Amygdala (tissue), 56 donors: ENCODE measurements at places on chromosomes 5 and 9.

- no peak for DNase-seq
These were observed 14.7 kb downstream of the NDUFS6 start for GRCh38 chr5:1815881-1816292.

DNA sequence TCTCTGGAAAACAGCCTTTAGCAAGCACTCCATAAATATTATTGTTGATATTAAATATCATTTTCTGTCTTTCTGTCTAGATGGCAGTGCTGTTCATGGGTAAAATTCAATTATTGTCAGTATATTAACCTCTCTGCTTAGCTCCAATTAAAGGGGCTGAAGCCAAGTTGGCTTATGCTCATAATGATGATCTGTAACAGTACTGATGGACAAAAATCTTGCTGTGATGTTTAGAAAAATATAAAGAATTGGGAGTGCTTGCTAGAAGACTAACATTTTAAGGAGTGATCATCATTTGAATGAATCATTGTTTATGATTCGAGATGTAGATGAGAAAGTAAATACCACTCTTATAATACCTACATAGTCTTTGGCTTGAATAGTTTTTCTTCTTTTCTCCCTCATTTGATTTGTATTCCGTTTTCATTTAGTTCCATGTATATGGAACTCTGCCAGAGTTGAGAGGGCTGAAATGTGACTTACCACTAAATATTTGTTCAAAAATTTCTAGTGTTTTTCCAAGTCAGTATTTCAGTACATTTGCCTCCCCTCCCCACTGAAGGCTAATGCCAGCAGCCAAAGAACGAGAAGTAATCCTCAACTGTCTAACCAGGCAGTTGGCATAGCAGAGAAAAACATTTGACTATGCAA lies 538.3 kb downstream of the CSNK1G3 start:
- no peak for DNase-seq

DNA sequence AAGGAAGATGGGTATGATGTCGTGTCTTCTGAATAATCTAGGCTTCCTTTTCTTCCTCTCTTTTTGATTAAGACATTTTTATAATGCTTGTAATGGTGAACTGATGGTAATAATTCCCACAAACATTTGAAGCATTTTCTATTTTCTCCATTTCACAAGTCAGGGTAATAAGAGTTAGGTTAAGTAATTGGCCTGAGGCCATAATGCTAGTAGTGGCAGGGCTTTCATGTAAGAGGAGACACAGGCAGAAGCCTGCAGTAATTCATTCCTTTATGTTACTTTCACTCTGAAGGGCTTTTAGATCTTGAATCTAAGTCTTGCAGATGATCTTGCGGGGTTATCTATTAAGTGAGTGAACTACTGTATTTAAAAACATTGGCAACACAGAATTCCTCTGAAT lies 374.9 kb downstream of the MAT2B start:
- DNase-seq: no peak

DNA sequence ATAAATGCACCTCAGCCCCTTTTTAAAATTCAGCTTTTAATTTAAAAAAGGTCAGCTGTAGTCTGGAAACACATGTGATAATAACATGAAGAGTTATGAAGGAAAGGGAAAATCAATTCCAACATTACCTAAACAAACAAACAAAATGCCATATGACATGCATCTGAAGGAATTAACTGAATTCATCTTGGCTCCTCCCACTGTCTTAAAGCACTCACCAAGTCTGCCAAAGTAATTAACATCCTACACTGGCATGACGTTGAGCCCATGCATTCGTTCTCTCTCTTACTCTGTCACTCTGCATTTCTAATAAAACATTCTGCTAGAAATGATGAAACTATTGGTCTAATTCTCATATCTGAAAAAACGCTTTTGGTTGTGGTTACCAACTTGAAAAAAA lies 37.7 kb downstream of the TSSK1B start:
- no peak for DNase-seq

DNA sequence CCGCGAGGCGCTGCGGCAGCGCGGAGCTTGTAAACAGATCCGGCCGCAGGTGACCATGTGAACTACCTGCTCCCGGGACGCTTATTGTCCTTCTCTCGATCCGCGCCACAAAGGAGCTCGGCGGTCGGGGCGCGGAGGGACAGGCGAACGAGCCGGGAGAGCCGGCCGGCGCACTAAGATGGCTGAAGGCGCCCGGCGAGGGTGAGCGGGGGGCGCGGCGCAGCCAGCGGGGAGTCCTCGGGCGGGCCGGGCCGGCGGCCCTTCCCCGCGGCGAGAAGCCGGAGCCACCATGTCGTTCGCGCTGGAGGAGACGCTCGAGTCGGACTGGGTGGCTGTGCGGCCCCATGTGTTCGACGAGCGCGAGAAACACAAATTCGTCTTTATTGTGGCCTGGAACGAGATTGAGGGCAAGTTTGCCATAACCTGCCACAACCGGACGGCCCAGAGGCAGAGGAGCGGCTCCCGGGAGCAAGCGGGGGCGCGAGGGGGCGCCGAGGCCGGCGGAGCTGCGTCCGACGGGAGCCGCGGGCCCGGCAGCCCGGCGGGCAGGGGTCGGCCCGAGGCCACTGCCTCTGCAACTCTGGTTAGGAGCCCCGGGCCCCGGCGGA lies 535 bp downstream of the JMY start:
- no peak for DNase-seq

GRCh38 chr5:78019744-78020143 lies 243.6 kb upstream of the TBCA start:
- DNase-seq: no peak

GRCh38 chr9:121266906-121267650 lies 884 bp upstream of the GSN start:
- DNase-seq: peak; percentile 39

DNA sequence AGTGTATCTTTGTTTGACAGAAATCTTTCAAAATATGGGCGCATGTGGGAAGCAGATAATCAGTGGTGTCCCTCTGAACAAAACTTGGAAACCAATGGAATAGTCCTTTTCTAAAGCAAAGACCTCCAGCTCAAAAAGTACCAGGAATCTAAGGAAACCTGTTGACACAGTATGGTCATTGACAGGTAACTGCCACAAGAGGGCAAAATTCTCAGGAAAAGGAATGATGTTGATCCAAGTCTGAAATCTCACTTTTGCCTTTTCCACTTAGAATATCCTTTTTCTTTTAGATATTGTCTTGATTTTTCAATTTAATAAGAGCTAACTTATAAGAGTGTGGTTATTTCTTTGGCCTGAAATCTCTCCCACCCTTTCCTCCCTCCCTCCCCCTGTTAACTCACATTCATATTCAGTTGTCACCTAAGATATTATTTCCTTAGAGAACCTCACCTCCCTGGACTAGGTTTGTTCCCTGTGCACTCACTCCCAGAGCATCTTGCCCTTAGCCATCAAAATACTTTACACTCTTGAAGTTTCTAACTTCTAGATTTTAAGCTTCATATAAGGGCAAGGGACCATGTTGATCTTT lies 59.0 kb upstream of the BARX1 start:
- DNase-seq: no peak

- no peak for DNase-seq
These were observed 149.0 kb downstream of the RANBP17 start for GRCh38 chr5:171010816-171011215.

GRCh38 chr5:107542428-107542827 lies 128.3 kb downstream of the EFNA5 start:
- DNase-seq: no peak

DNA sequence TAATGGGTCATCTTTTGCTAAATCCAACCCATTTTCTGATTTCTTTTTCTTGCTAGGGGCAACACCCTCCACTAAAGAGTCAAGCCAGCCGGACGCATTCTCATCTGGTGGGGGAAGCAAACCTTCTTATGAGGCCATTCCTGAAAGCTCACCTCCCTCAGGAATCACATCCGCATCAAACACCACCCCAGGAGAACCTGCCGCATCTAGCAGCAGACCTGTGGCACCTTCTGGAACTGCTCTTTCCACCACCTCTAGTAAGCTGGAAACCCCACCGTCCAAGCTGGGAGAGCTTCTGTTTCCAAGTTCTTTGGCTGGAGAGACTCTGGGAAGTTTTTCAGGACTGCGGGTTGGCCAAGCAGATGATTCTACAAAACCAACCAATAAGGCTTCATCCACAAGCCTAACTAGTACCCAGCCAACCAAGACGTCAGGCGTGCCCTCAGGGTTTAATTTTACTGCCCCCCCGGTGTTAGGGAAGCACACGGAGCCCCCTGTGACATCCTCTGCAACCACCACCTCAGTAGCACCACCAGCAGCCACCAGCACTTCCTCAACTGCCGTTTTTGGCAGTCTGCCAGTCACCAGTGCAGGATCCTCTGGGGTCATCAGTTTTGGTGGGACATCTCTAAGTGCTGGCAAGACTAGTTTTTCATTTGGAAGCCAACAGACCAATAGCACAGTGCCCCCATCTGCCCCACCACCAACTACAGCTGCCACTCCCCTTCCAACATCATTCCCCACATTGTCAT lies 72.0 kb downstream of the NUP214 start:
- no peak for DNase-seq

GRCh38 chr5:174520420-174521396 lies 203.7 kb upstream of the MSX2 start:
- DNase-seq: no peak

GRCh38 chr5:34858790-34859189 lies 19.8 kb downstream of the TTC23L start:
- no peak for DNase-seq

GRCh38 chr5:7625740-7626139 lies 225.2 kb downstream of the CFAP90 start:
- DNase-seq: no peak

DNA sequence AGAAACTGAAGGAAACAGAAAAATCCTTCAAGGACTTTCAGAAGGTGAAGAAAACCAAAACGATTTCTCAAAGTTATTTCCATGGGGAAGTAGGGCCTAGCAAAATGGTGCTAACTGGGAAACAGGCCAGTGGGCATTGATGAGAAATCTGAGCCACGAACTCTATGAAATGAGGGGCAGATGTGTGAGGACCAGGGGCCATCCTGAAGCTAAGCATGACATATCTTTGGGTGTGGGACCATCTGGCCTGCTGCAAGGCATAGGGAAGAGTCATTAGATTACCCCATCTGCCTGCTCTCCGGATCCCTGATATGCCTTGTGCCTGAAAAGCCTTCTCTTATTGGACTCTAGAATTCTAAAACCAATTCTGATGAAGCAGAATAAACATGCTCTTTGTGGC lies 143.8 kb downstream of the PALM2AKAP2 start:
- DNase-seq: no peak

GRCh38 chr9:114745108-114745848 lies 60.6 kb downstream of the TNFSF15 start:
- no peak for DNase-seq

GRCh38 chr5:66518753-66519152 lies 77.4 kb upstream of the MAST4 start:
- DNase-seq: no peak

DNA sequence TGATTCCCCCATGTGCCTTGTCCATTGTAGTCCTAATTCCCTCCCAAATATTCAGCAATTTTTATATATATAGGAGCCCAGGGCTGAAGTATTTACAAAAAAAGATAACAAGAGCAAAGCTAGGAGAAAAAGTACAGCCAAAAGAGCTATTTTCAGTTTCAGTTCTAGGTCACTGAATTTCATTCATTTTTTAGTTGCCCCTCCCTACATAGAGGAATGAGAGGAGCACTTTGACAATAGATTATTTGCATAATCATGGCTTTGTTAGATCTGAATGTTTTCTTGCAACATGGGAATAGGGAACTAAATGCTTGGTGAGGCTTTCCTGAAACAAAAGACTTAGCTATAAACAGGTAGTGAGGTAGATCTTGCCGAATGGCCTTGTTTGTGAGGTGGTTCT lies 15.3 kb upstream of the F2RL2 start:
- DNase-seq: no peak

DNA sequence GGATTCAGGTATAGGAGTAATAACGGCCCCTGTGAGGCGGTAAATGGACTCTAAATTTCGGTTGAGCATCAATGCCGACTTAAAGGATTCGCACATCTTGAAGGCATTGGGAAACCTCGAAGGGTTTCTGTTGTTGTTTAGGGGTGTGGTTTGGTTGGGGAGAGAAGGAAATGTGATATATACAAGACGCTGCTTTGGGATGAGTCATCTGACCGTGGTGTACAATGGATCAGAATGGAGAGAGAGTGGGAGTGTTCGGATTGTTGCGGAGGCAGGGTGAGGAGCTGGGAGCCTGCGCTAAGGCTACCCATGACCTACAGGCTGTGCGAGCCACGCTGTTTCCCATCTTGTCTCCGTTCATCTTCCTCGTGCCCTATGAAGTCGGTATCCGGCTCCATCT lies 60.4 kb upstream of the ERCC6L2 start:
- no peak for DNase-seq

- no peak for DNase-seq
These were observed 2.5 kb upstream of the AQP7 start for GRCh38 chr9:33404788-33405362.

GRCh38 chr9:92679413-92680165 lies 9.7 kb upstream of the IPPK start:
- DNase-seq: no peak

GRCh38 chr9:80922544-80922943 lies 766.8 kb downstream of the TLE1 start:
- DNase-seq: no peak

DNA sequence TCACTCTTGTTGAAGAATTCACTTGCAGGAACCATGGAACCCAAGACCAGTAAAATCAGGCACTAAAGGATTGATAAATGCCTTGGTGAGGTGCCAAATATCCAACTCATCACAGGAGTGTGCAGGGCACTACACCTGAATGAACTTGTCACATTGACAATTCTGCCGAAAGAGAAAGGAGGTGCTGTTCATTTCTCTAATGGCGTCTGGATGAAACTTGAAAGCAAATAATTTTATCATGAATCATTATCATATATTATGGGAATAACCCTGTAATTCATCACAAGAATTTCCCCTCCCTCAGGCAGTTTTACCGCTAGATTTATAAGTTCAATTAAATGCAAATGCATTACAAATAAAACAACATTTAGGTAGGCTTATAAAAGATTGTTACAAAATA lies 360.0 kb downstream of the GLIS3 start:
- DNase-seq: no peak

DNA sequence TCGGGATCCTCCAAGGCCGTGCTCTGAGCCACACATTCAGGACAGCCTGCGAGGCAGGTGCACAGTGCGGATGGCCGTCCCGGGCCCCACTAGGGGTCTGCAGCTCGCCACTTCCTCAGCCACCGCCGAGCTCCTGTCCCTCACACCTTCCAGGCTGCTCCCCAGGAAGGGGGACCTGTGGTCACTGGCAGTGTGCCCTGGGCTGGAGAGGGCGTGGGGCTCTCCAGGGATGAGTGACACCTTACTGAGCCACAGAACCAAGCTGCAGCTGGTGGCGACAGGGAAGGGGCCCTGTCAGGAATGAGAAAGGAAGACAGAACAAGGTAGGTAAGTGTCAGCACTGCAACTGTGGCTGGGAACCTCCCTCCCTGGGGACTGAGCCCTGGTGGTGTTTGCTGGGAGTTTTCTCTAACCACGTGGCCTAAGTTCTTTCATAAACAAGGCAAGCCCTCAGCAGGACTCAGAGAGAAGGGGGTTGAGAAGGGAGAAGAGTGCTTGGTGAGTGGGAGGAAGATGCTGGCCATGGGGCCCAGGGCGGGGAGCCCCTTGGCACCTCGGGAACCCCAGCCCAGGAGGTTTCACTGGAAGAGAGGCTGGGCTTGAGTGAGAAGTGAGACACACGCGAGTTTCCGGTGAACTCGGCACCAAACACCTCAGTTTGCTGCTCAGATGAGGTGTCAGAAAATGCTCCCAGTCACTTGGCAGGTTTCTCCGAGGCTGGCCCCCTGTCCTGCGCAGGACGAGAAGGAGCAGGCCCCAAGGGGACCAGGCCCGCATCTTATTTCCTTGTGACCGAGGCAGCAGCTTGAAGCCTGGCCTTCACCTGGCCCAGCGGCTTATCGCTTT lies 5.2 kb downstream of the IL13 start:
- no peak for DNase-seq
